Gastroesophageal sphincter (tissue), 4 donors: ENCODE measurements at places on chromosomes 16 and 17. TPM values are rescaled to one million over a fixed set of nuclear protein-coding genes. Genes with fewer than 3 reads are reported as not detected.

- ATAC-seq: no peak
These were observed 598.2 kb upstream of the CA10 start for GRCh38 chr17:52756746-52757145.

- no peak for ATAC-seq
These were observed 141.0 kb downstream of the STX8 start for GRCh38 chr17:9434642-9435057.

- ATAC-seq: no peak
These were observed 6.4 kb upstream of the SRCAP start for GRCh38 chr16:30692396-30693064.

DNA sequence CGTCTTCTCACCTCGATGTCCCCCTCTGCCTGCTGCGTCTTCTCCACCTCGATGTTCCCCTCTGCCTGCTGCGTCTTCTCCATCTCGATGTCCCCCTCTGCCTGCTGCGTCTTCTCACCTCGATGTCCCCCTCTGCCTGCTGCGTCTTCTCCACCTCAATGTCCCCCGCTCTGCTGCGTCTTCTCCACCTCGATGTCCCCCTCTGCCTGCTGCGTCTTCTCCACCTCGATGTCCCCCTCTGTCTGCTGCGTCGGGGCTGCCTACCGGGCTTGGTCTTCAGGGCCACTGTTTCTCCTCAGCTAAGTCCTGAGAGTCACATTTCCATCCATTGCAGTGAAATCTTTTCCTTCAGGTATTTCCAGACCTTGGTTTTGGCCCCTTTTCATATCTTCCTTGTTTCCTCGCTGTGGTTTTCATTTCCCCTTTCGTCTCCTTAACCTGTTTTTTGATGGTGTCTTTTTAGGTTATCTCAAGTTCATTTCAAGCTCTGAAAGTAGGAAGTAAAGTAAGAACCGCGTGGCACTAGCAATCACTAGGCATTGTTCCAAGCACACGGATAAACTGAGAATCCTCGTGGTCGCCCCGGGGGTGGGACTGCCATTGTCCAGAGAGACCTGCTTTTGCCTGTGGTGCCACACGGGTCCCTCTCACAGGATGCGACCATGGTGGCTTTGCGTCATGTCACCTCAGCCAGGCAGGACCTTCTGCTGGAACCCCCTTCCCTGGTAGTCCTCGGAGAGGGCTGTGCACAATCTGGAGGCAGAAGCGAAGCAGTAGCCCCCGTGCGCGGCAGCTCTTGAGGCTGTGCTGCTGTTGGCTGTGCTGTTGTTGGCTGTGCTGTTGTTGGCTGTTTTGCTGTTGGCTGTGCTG, 9.5 kb upstream of the ZNF750 start:
- no peak for ATAC-seq

GRCh38 chr17:73410586-73411312, 98.9 kb upstream of the CDC42EP4 start:
- ATAC-seq: peak; percentile 51

GRCh38 chr17:54956791-54957190, 11.7 kb downstream of the COX11 start:
- no peak for ATAC-seq

DNA sequence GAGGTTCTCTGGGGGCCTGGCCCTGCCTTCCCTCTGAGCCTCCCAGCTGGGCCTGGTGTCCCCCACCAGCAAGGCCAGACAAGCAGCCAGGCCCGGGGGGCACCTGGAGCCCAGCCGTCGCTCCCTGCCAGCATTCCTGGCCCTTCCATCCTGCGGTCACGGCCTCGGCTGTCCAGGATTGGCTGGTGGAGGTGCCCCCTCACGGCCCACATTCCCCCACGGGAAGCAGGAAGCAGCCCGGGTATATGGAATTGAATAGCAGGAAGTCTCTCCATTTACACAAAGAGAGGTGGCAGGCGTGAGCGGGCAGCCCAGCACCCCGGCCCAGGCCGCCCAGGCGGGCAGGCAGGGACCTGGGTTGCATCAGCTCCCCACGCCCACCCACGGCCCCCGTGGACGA, 14.5 kb downstream of the TRAF7 start:
- peak; percentile 62 for ATAC-seq

DNA sequence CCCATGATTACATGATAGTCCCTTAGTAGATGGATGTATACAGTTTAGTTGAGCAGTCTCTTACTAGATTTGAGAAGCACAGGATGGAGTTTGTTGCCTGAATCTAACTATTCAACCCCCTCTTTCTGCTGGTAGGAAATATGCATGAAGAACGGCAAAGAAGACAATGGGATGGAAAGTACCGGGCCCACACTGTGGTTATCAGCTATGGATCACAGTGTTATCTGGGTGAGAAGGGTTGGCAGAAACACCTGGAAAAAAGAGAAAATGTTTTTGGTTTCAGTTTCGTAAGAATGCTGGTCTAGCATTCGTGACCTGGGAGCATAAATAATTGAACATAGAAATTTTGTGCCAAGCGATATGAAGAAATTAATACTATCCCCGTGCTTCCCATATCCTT, 53.1 kb downstream of the ANKFN1 start:
- no peak for ATAC-seq

DNA sequence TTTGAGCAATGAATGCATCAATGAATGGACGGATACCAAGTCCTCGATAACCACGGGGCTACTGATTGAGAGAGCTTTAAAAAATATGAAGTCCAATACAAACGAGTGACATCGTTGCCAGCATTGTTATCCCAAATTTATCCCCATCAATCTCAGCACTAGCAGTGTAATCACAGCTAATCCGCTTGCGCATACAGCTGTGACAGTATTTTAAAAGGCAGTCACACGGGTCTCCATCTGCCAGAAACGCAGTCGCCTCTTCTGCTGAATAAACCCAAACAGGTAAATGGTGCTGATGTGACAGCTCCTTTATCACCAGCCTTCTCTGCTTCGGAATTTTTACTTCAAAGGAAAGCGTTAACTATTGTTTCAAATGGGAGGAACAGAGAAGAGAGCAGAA, 311.1 kb downstream of the XYLT1 start:
- ATAC-seq: no peak

- no peak for ATAC-seq
These were observed 279.6 kb downstream of the SNX29 start for GRCh38 chr16:12255919-12256665.

DNA sequence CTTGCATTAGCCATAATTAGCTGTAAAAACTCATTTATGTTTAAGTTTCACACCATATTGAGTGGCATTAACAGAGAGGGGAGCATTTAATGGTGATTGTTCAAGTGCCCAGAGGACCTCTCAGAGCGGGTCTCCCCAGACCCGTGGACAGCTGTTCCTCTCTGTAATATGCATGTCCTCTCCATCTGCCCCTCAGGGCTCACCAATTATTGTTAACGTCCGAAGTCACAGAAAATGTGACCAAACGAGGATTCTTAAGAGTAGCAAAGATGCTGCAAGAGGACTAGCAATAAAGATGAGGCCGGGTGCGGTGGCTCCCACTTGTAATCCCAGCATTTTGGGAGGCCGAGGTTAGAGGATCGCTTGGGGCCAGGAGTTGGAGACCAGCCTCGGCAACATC, 130.2 kb downstream of the CPPED1 start:
- no peak for ATAC-seq

GRCh38 chr17:42243493-42243982, 32.7 kb downstream of the STAT5B start:
- no peak for ATAC-seq

DNA sequence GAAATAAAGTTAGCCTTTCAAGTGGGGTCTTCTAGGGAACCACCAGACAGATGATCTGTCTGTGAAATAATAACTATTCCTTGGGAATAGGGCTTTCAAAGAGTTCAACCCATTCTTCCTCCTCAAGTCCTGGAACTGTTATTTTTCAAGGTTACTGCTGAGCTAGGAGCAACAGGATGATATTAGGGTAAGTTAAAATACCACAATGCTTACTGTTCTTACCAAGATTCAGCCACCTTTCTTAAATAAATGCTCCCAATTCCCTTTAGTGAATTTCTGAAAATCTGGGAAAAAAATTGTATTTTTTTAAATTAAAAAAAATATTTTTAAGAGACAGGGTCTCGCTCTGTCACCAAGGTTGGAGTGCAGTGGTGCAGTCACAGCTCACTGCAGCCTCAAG, 26.9 kb upstream of the ALDH3A2 start:
- no peak for ATAC-seq

DNA sequence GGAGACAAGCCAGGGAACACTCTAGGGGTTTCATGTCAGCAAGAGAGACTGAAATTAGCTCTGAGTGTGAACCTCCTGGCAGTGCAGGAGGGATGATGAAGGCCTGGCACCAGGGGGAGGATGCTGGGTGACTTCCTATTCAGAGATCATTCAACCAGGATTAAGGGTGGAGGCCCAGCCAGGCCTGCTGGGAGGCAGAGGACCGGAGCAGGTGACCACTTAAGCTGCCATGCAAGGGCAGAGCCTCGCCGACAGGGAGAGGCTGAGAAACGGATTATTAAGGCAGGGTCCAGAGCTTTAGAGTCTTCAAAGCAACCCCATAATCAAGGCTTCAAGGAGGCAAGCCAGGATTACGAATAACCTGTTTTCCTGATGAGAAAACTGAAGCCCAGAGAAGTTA, 10.6 kb upstream of the SRCIN1 start:
- ATAC-seq: no peak

GRCh38 chr16:49733313-49734009, 122.5 kb downstream of the ZNF423 start:
- no peak for ATAC-seq

GRCh38 chr16:47731252-47731651, 270.1 kb downstream of the PHKB start:
- ATAC-seq: no peak

- ATAC-seq: no peak
These were observed 33.4 kb upstream of the CBFA2T3 start for GRCh38 chr16:89010210-89010925.

GRCh38 chr17:13735861-13736260, 134.1 kb upstream of the HS3ST3A1 start:
- ATAC-seq: no peak

- ATAC-seq: no peak
These were observed 278.9 kb downstream of the SEC14L1 start for GRCh38 chr17:77419547-77420094.

- ATAC-seq: no peak
These were observed 631 bp downstream of the TBL3 start for GRCh38 chr16:1972490-1972877.

DNA sequence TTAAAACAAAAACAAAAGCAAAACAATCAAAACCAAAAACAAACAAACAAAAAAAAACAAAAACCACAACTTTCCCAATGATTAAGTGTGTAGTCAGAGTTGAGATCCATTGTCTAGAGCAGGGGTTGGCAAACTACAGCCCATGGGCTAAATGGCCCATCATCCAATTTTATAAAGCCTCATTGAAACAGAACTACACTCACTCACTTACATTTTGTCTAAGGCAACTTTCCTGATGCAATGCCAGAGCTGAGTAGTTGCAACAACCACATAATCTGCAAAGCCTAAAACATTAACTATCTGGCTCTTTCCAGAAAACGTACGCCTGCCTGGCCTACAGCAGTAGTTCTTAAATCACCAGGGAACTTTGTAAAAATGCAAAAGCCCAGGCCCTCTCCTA, 124.1 kb downstream of the SOX9 start:
- ATAC-seq: no peak

DNA sequence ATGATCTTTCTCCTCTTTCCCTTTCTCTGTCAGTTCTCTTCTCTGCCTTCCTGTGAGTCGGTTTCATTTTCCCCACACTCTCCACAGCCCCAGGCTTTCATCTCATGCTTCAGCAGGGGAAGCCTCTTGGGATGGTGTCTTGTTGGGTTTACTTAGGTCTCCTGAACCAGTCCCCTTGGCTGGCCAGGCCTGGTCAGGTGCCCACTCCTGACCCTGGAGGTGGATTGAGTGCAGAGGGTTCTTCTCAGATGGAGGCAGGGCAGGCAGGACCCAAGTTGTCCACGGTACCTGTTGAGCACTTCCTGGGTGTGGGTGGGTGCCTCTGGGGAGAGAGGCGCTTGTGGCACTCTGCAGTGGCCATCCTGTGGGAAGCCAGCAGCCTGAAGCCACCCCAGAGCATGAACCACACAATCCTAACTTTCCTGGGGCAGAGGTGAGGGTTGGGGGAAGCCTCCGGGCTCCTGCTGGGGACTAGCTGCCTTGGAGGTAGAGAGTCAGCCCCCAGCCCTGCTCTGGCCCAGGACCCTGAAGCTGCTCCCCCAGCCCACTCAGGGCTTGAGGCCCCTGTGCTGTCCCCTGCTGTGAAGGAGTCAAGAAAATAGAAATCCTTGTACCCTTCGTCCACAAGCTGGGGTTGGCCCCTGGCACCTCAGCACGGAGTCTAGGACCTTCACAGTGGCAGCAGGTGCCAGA, 2.0 kb upstream of the RAP1GAP2 start:
- ATAC-seq: no peak

GRCh38 chr16:88705801-88706228, 393 bp downstream of the RNF166 start:
- peak; percentile 54 for ATAC-seq

DNA sequence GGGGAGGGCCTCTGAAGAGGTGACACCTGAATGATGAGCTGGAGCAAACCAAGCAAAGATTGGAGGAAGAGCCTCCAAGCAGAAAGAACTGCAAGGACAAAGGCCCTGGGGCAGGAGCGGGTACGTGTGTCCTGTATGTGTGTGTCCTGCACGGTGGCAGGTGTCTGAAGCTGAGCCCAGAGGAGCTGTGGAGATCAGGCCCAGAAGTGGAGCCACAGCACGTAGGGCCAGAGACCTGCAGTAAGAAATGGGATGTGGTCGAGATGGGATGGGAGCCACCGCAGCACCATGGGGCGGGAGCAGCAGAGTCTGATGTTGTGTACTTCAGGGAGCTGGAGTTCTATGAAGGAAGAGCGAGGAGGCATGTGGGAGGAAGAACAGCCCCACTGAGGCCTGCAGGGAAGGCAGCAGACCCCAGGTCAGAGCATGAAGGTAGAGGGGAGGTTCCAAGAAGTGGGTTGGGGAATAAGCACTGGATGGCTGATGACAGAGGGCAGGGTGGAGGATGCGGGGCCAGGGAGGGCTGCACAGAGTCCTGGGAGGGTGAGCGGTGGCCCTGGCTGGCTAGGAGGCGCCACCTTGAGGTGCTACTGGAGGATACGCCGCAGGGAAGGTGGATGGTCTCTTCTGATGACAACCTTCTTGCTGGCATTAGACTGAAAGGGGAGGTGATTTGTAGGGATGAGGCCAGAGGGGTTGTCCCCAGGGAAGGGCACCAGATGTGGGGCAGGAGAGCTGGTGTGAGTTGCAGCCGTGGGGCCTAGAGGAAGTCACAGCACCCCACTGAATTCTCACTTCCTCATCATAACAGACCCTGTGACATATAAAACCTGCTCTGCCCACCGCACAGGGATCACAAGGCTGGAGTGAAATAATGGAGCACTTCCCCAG, 10.6 kb upstream of the CETP start:
- ATAC-seq: no peak

GRCh38 chr16:78503602-78504001, 404.1 kb downstream of the WWOX start:
- ATAC-seq: no peak

GRCh38 chr16:84924331-84925091, 86.8 kb downstream of the ZDHHC7 start:
- no peak for ATAC-seq

- ATAC-seq: no peak
These were observed 130.2 kb downstream of the MYO1D start for GRCh38 chr17:32746698-32747097.

ZNF48 gene
- total RNA-seq: 12.1 TPM

PABPN1L gene
- not detected for total RNA-seq

CFAP97D1 gene
- total RNA-seq: not detected

GPR179 gene
- 0.08 TPM for total RNA-seq

TBC1D3G gene
- total RNA-seq: 1.9 TPM

SRL gene
- total RNA-seq: 3.3 TPM

CCL4 gene
- total RNA-seq: not detected

HOXB6 gene
- 40.1 TPM for total RNA-seq

TNFSF12 gene
- 61.1 TPM for total RNA-seq

FN3K gene
- 22.0 TPM for total RNA-seq

KRTAP2-3 gene
- total RNA-seq: not detected

KRTAP3-1 gene
- not detected for total RNA-seq

ITGAD gene
- total RNA-seq: not detected

TTYH2 gene
- 6.5 TPM for total RNA-seq
